Activated CD4-positive, alpha-beta T cell treated with anti-CD3 and anti-CD28 coated beads, Interleukin-2, Interleukin-6, amounts not matched to agents 100 ng/mL and 50 ng/mL, durations not matched to agents 16 hours and 8 hours (primary cell): ENCODE measurements at places on chromosomes 1 and 21.

DNA sequence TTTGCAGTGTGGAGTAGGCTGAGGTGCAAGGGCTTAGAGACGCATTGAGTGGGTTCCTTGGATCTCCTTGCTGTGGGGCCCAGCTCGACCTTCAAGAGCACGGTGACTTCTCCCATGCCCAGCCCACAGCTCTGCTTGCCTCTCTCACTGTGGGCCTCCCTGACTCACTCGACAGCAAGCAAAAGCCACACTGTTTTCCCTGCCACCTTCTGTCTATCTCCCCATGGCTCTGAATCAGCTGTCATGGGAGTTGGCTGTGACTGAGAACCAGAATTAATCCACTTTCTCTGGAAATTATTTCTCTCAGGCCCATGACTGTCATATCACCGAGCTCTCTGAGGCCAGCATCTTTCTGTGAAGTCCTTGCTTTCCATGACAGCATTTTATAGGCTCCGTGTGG lies 140.7 kb downstream of the NOS1AP start:
- DNase-seq, result no peak

DNA sequence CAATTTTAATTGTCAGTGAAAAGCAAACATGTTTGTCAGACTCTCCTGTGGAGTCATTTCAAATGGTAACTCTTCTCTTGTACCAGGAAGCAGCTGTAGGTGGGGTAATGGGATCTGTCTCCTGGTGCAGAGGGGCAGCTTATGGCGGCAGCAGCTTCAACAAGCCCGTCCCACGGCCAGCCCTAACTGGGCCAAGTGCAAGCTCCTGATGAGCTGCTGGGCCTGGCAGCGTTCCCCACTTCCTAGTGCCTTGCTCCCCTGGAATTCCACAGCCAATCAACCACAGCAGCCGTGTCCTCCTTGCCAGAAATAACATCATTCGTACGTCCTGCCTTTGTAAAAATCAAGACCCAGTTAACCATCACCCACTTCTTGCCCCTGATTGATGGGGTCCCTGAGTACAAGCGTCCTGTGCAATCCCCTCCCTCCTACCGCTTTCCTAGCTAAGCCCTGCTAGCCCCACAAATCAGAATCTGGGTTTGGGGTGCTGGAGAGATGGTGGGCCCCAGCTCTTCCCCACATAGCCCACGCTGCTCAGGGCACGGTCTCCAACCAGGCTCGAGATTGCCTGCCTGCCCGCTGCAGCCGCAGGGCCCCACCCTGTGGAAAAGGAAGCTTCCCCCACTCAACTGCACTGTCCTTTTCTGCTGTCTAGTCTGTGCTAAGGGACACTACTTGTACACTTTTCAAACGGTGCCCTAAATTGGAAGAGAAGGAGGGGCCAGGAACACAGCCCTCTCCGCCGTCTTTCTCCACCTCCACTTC lies 61.2 kb downstream of the TOR1AIP2 start:
- DNase-seq, result no peak

DNA sequence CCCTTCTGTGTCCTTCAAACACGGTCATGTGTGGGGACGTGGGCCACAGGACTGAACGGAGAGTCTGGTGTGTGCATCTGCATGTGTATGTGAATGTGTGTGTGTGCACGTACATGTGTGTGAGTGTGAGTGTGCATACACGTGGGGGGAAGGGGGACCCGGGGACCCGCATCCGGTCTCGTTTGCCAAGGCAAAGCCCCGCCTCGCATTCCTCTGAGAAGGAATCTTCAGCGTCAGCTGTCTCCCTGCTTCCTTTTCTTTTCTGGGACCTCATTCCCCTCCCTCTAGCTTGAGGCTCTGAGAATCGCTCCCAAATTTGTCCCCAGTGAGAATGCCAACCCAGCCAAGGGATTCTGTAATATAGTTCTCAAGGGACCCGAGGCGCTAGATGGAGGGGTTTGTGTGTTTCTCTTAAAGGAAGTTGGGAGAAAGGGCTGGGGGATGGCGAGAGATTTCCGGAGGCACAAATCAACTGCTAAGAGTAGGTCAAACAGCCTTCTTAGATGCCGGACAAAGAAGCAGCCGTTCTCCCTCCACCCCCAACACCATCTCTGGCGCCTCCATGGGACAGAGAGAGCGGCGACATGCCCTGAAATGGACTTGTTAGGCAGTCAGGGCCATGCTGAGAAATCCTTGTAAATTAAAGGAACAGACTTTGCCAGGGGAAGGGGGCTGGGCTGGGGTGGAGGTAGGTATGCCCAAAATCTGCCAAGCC lies 6.6 kb downstream of the IFFO2 start:
- DNase-seq, result peak; percentile 57

DNA sequence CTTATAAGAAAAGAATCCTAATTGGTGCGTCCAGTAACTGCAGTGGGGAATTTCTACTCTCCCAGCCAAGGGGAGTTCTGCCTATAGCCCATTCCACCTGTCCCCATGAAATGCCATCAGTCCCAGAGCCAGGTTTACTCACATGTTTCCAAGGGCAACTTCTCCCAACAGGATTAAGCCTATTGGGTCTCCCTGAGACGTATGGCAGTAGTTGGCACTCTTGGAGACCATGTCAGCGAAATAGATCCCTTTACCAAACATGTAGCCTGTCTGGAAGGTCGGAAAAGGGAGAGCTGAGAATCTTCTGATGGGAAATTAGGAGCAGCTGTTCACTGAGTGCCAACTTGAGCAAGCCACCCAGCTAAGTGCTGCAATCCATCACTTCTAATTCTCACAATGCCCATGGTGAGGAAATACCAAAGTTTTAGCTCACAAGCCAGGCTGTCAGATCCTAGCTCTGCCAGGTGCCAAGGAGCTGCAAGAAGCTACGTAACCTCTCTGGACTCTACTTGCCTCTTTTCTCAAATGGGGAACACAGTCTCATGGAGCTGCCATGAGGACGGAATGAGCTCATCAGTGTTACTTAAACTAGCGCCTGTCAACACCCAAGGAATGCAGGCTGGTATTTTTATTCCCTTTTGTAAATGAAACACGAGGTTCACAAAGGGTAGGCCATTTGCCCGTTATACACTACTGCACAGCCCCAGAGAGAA lies 43.9 kb downstream of the PARP1 start:
- DNase-seq, result no peak

DNA sequence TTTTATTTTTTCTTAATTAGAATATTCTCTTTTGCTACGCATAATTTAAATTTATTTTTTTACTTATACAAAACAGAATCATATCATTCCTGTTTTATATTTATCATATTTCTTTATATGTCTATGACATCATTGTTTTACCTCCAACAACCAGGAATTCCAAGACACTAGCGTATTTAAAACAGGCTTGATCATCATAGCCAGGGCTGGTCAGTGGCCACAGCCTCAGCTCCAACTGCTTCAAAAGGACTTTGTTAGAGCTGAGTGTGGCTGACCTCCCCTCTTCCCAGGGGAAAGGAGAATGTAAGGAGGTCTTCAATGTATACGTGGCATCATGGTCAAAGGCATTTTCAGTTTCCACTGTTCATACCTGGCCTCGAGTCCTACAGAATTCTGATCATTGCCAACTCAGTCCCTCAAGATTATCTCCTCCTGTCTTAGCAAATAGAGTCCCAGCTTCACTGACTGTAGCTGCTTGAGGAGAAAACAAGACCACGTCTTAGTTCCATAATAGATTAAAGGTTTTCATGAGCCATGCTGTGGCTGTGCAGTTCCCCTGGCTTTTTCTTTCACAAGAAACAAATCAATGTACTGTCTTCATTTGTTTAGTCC lies 444.0 kb downstream of the PTPRC start:
- DNase-seq, result no peak

DNA sequence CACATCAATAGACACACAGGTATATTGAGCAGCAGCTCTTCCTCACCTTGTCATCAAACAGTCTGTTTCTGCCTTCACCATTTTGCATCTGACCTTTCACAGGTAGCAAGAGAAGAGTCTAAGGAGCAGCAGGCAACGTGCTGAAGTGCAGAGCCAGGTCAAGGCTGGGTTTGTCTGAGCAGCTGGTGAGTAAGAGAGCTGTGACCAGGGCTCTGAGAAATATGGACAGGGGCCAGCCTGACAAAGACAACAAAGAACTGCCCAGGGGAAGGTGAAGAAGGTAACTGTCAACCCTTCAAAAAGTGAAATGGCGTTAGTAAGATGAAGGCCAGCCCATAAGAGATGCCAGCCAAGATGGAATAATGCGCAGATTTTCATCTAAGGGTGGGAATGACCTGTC lies 58.9 kb upstream of the LRRC8D start:
- DNase-seq, result no peak

GRCh38 chr1:91054780-91055481 lies 33.1 kb upstream of the ZNF644 start:
- no peak for DNase-seq

GRCh38 chr1:221227460-221227859 lies 348.2 kb downstream of the HLX start:
- DNase-seq, result no peak

- DNase-seq, result no peak
Measured at GRCh38 chr1:154750681-154751665, 119.1 kb downstream of the KCNN3 start.

GRCh38 chr1:203486618-203487370 lies 7.2 kb upstream of the OPTC start:
- DNase-seq, result no peak

- DNase-seq, result no peak
Measured at GRCh38 chr1:11285883-11286734, 13.1 kb downstream of the UBIAD1 start.

DNA sequence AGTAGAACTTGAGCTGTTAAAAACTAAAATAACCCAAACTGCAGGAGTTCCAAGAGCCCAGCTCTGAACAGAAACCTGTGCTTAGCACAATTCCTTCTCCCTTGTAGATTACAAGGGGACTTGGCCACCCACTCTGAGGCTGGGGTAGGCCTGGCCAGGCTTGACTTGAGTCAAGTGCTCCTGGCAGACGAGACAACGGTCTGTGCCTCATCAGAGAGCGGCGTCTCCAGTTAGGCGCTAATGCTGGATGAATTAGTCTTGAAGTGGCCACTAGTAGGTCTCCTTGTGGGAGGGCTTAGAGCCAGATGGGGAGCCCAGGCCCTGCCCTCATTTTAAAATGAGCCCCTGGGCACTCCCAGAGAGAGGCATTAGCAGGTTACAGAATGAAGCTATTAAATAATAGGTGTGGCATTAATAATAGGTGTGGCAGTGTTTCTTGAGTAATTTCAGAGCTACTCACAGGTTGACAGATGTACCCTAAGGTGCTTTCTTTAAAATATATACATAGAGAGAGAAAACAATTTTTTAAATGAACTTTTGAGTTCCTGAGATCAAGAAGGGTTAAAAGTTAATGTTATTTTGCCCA lies 1.1 kb downstream of the EEIG2 start:
- DNase-seq, result peak; percentile 62

- no peak for DNase-seq
Measured at GRCh38 chr1:13593511-13594131, 10.0 kb downstream of the PDPN start.
